ENCODE measurements at places on chromosomes 6 and 20.

DNA sequence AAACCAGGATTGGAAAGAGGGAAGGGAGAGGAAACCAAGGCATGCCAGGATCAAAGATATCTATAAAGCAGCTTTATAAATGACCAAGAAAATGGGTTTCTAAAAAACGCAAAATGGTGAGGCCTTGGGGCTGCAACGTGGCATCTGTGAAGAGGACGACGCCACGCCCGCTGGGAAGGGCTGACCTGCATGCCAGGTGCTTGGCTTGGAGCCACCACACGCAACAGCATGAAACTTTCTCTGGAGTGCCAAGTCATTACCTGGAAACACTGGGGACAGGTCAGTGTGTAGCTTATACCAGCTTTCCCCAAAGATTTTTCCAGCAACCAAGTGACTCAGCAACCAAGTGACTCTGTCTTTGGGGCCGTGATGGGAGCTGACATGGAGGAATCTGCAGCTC is 82.5 kb downstream of the POPDC3 start:
- DNase-seq = no peak

- DNase-seq = no peak
Observed at GRCh38 chr20:57475388-57476083, 49.4 kb downstream of the CTCFL start.

- DNase-seq = peak; percentile 49
Observed at GRCh38 chr6:139443231-139444112, 69.0 kb upstream of the CITED2 start.

GRCh38 chr6:158536084-158536890 is 23.6 kb upstream of the TMEM181 start:
- peak; percentile 67 for DNase-seq

- DNase-seq = no peak
Observed at GRCh38 chr6:163341224-163342061, 73.1 kb upstream of the QKI start.

- DNase-seq = no peak
Observed at GRCh38 chr6:138310821-138311220, 66.9 kb upstream of the SMIM28 start.

GRCh38 chr20:24109537-24109936 is 121.0 kb upstream of the GGTLC1 start:
- DNase-seq = no peak

DNA sequence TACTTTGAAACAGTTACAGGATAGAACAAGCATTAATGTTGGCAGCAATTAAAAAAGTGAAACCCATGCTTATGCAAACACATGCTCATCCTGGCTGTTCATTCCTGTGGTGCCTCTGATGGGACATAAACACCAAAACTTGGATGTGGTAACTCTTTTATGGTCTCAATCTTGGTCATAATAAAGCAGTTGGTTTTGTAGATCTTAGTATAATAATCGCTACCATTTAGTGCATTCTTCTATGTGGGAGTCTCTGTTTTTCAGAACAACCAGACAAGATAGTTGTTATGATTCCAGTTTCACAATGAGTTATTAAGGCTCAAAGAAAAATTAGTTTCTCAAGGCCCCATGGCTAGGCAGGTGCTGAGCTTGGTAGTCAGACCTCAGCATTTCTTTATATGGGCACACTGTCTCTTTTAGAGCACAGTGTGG is 184.0 kb downstream of the UTRN start:
- no peak for DNase-seq

GRCh38 chr6:17476511-17476910 is 83.1 kb downstream of the CAP2 start:
- no peak for DNase-seq

DNA sequence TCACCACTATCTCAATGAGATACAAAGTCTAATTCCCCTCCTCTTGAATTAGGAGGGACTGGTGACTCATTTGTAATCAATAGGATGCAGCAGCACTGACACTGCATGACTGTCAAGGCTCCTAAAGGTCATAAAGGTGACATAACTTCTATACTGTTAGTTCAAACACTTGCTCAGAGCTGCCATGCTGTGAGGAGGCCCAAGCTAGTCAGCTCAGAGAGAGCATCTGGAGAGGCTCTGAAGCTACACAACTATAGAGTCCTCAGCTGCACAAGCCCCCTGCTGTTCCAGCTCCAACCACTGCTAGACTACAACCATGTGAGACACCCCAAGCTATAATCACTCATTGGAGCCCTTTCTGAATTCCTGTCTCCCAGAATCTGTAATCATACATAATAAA is 17.0 kb upstream of the HEY2 start:
- DNase-seq = no peak

GRCh38 chr6:14828201-14828611 is 417.7 kb upstream of the JARID2 start:
- DNase-seq = no peak

- DNase-seq = no peak
Observed at GRCh38 chr20:5364136-5364821, 47.5 kb upstream of the PROKR2 start.

GRCh38 chr20:54524849-54525248 is 49.5 kb downstream of the DOK5 start:
- no peak for DNase-seq

DNA sequence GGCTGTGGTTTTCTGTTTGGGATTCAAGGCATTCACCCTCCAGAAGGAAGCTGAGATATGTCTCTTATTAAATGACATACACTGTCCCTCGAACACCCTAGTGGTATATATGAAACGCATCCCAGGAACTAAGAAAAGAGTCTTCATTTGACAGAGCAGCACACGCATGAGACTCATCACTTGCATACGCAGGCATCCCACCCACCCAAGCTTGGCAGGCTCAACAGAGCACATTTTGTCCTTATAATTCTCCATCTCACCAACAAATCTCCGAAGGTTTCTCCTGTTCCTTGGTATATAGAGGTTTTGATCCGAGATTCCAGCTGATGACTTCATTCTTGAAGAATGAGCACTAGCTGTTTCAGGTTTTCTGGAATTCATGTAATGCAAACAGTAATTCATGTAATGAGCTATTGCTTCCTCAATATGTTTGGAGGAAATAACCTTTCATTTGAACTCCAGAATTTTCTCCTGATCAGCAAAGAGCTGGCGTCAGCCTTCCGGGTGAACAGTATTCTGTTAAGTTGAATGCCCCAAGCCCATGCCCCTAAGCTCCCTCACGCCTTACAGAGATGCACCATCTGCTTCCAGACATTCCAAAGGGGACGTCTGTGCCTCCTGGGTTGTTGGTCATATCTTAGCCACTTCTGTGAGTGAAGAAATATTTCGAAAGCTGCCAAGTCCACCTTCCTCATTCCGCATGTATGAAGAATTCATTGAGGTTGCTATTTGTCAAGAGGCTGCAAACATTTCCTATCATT is 66.0 kb upstream of the CDH4 start:
- DNase-seq = peak; percentile 98

DNA sequence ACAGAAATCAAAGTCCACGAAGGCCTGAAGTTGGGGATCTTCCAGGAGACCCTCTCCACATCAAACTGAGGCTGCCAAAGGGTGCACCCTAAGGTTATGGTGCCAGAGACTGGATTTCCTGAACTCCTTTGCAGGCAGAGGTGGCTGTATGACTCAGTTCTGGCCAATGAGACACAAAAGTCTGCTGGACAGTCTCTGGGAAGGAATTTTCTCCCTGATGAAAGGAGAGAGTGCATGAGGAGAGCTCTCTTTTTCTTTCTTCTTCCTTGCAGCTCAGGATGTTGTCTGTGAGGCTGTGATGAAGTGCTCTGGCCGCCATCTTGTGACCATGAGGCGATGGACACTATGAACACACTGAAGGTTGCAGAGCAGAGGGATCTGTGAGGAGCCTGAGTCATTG is 85.2 kb downstream of the MDGA1 start:
- DNase-seq = no peak

DNA sequence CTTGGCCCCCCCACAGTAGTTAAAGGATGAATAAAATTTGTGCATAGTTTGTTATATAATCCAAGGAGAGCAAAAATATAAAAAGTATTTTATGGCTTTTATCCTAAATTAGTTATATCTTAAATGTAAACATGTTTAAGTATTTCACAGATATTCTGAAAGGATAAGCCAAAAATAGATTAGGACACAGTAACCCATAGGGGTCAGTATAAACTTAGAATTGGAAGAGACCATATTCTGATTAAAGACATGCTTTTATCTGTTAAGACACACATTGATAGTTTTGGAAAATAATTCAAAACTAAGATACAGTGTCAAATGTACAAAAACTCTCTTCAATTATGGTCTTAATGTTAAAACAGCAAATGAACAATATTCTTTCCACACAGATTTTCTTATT is 4.5 kb upstream of the SERINC1 start:
- peak; percentile 6 for DNase-seq

DNA sequence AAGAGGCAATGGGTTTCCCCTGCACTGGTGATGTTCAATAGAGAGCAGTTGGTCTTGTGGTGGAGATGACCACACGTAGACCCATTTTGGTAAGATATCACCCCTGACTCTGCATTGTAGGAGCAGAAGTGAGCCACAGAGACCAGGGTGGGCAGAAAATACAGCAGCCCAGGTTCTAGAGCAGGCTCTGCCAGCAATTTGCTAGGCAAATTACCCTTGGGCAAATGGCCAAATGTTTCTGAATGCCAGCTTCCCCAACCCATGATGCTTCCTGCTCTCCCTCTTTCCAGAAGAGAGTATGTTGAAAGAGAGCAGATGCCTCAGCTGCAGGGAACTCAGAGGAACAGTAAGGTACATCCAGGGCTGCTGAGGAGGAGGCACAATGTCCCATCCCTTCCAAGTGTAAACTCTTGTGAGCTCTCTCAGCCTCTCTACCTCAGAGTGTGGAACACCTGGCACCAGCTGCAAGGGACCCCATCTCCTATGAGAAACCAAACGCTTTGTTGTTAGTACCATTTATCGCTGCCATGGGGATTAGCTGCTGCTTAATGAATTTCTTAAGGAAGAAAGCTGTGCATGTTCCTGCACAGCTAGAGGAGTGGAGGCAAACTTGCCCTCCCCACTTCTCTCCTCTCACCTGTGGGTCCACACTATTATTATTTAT is 317.5 kb upstream of the MOCS1 start:
- no peak for DNase-seq

GRCh38 chr6:37319156-37319555 is 34.6 kb upstream of the RNF8 start:
- DNase-seq = no peak

- peak; percentile 68 for DNase-seq
Observed at GRCh38 chr6:2542858-2543218, 207.9 kb downstream of the MYLK4 start.

- DNase-seq = peak; percentile 44
Observed at GRCh38 chr6:113969888-113970804, 802 bp downstream of the HDAC2 start.

- DNase-seq = no peak
Observed at GRCh38 chr20:60806354-60806753, 445.7 kb upstream of the CDH4 start.

DNA sequence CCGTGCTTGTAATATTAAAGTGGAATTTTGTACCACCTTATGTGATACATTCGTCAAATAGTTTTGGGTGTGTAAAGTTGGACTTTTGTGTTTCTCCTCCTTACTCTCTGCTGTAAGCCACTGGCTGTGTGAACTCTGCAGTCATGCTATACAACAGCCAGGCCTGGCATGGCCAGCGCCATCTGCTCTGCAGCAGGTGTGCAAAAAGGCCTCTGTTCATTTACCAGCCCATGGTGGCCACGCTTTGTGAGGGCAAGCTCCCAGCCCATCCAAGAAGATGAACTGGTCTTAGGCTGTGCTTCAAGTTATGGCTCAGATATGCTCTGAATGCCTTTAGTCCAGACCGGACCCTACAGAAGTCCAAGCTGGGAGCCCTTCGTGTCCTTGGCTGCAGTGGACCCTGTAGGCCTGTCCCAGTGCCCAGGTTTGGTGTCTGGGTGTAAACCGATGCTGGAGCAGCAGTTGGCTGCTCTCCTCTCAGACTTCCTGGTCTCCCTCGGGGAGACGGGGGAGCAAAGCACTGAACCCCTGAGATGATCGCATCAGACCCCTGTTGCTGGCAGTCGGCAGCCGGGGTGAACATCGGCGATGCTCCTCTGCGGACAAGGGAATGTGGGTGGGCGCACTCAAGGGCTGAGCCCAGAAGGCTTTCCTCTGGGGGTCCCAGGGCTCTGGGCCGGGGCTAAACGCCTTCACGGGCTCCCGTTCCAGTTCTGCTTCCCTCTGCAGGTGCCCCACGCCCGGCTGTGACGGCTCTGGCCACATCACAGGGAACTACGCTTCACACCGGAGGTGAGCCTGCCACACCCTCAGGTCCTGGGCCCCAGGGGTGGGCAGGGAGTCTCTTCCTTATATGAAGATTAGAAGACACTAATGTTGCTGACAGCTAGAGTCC is 28.6 kb upstream of the PCMTD2 start:
- no peak for DNase-seq

GRCh38 chr20:4036351-4036750 is 21.0 kb upstream of the RNF24 start:
- no peak for DNase-seq

DNA sequence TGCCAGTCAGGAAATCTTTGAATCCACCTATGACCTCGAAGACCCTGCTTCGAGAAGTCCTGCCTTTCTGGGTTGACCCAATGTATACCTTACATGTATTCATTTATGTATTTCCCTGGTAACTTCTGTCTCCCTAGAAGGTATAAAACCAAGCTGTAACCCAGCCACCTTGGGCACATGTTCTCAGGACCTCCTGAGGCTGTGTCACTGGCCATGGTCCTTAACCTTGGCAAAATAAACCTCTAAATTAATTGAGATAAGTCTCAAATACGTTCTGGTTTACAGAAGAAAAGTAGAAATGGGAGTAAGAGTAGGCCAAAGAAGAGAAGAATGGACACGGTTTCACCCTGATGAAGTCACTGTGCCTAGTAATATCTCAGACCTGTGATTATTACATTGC is 30.0 kb upstream of the PPP1R3G start:
- no peak for DNase-seq

GRCh38 chr6:11414176-11414963 is 123.2 kb upstream of the TMEM170B start:
- DNase-seq = no peak

DNA sequence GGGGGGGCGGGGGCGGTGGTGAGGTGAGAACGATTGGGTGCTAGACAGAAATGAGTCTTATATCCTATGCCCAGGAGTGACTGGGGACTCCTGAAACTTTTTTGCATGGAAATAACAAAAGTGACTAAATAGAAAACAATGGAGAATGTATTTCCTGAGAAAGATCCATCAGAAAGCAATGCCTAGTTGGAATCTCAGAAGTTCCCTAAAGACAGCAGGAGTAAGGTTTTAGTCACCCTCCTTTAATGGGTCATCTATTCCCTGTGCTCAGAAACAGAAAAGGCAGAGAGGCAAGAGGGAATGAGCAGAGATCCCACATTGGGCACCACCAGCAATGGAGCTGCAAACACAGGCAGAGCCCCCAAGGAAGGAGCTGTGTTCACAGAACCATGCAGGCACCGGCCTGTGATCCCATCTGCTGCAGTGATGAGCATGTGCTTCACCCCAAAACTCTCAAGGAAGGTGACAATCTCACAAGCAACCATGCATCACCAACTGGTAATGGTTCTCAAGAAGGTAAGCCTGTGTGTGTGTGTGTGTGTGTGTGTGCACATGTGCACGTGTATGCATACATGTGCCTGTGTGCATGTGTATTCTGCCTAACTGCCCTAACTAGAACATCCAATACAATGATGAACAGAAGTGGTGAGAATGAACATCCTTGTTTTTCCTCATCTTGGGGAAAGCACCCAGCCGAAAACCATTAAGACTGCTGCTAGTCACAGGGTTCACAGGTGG is 168.4 kb downstream of the WDR27 start:
- no peak for DNase-seq

All from fibroblast of skin of abdomen (primary cell).